Brain (organoid and tissue), 16 donors: ENCODE measurements at places on chromosomes 12 and 14.
A peak's percentile ranks its signal among the peaks of the same experiment; 100 is the strongest.

DNA sequence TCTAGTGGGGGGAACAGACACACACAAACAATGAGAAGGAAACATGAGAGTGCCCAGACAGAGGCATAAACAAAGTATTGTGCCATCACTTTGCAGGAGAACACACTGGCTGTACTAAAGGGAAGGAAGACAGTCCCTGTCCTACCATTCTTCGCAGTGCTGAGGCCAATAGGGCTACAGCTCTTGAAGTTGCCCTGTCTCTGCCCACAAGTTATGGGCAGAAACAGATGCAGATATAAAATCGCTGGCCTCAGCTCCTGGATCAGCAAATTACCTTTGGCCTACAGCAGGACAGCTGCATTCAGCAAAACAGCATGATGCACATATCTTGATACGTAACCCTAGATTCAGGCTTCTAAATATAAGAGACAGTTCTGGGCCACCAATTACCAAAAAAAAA lies 23.0 kb upstream of the PRKAB1 start:
- no peak for DNase-seq

DNA sequence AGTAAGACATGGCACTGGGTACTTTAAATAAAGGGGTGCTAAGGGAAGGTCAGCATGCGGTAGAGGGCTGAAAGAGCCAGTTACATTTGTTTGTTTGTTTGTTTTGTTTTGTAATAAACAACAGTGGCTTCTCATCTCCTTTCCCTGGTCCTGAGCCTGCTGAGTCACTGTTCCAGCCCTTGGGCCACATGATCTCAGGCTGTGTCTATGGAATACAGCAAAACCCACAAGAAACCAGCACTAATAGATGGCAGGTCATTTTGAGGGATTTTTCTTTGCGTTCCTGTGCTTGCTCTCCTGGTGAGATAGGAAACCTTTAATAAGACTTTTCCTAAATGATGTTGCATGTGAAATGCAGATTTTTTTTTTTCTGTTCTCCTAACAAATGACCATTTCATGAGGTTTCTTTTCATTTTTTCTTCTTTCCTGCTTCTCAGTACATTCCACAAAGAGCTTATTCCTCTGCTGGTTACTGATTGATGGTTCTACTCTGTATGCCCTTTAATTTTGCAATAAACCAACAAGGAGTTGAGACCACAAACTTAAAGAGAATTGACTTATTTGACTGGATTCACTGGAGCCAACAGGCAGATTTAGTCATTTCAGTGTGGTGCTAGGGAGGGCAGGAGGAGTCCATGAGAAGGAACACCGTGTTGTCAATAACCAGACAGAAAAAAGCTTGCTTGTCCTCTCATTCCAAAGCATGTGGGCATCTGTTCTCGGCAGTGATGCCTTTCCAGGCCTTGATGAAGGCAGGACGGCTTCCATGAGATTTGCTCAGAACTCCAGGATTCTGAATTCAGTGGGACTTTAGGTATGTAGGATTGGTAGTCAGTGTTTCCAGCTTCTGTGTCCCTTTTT lies 459.2 kb downstream of the RAD51B start:
- no peak for DNase-seq

- DNase-seq, result no peak
Observed at GRCh38 chr12:114846771-114847170, 162.8 kb upstream of the TBX3 start.

- DNase-seq, result no peak
Observed at GRCh38 chr12:121845701-121846100, 13.0 kb downstream of the HPD start.

- DNase-seq, result no peak
Observed at GRCh38 chr12:59070322-59070933, 150.1 kb upstream of the LRIG3 start.

DNA sequence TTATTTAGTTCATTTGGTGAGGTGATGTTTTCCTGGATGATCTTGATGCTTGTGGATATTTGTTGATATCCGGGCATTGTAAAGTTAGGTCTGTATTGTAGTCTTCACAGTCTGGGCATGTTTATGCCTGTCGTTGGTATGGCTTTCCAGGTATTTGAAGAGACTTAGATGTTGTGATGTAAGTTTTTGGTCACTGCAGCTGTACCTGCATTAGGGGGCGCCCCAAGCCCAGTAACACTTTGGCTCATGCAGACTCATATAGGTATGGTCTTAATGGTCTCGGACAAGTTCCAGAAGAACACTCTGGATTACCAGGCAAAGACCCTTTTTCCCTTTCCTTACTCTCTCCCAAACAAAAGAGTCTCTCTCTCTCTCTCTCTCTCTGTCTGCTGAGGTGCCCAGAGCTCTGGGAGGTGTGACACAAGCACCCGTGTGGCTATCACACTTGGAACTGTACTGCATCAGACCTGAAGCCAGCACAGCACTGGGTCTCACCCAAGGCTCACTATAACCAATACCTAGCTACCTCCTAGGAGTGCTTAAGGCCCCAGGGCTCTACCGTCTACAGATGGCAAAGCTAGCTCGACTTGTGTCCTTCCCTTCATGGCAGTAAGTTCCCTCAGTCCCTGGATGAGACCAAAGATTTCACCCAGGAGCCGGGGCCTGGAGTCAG lies 425.8 kb upstream of the ATXN7L3B start:
- no peak for DNase-seq

DNA sequence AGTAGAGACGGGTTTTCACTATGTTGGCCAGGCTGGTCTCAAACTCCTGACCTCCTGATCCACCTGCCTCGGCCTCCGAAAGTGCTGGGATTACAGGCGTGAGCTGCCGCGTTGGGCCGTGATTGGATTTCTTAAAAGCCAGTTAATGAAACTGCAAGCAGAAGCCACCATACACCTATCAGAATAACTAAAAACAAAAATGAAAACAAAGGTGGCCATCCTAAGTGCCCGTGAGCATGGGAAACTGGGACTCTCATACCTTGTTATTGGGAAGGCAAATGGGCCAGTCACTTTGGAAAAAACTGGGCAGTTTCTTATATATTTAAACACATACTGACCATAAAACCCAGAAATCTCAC lies 7.7 kb upstream of the TCTN1 start:
- no peak for DNase-seq

DNA sequence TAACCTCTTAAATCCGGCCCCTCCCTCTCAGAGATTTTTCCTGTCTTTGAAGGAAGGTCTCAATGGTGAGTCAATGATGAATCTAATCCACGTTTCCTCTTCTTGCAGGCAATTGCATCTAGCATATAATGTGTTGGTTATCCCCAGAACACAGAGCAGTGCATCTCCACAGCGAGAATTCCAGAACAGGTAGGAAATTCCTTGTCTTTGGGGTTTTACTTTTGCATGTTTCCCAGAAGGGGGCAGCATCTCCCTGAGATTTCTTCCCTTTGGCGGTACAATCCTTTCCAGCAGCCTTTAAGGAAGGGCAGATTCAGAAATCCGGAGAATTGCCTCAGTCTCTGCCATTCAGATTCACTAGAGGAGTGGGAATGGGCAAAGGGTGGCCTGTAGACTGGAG lies 128.0 kb downstream of the KCNA5 start:
- DNase-seq, result peak; percentile 78

DNA sequence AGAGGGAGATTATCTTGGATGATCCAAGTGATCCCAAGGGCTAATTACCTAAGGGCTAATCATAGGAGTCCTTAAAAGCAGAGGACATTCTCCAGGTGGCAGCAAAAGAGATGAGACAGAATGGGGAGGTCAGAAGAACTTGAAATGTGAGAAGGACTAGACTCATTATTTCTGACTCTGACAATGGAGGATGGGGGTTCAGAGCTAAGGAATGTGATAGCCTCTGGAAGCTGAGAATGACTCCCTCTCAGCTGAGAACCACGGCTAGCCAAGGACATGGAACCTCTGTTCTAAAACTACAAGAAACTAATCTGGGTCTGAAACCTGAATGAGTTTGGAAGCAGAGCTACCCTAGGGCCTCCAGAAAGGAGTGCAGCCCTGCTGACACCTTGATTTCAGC lies 35.6 kb upstream of the ANKS1B start:
- DNase-seq, result no peak

DNA sequence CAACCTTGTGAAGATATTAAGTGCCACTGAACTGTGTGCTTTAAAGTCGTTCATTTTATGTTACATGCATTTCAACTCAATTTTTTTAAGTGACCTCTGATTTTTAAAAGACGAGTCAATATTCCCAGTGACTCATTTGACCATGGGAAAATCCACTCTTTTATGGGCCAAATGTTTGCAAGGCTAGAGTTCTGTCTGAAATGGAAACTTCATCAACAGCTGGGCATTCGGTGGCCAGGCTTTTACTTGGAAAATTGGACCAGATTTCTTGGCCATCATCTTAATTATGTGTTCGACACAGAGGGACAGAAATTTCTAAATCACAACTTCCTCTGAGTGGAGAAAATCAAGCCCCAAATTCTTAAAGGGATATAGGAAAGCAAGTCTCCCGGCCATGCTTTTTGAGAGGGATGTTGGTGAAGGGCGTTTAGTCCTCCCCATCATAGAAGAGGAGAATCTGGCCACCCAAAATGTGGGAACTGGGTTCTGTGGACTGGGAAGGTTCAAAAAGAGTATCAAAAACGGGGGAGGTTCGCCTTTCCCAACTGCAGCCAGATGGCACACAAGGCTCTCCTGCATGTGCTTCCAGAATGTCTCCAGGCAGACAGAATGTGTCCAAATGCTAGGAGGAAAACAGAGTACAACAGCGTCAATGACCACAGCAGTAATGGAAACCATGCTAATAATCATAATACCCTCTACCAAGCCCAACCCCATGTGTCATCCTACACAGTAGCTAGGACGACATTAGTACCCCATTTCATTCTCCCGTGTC lies 40.9 kb upstream of the FZD10 start:
- no peak for DNase-seq

- no peak for DNase-seq
Observed at GRCh38 chr12:116259800-116260577, 17.5 kb downstream of the MED13L start.
